Uterus (tissue), 4 donors: ENCODE measurements at places on chromosomes 2 and 18. TPM values are rescaled to one million over a fixed set of nuclear protein-coding genes. Genes with fewer than 3 reads are reported as not detected.

DNA sequence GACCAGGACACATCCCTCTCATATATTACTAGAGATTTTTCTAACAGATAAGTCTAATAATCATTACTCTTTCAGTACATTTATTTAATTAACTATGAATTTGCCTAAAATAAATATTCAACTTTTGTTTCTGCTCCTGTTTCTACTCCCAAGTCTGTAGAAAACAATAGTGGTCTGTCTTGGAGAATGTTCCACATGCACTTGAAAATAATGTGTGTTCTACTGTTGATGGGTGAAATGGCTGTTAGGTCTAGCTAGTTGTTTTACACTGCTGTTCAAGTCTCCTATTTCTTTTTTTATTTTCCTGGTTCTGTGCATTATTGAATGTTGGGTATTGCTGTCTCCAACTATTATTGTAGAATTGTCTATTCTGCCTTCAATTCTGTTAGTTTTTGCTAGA is 47.2 kb downstream of the SPOPL start:
- no peak for DNase-seq

Gene MAP3K19
- total RNA-seq = not detected

- DNase-seq = no peak
Observed at GRCh38 chr2:39408351-39409136, 28.5 kb downstream of the MAP4K3 start.

Gene PLA2R1
- 25.4 TPM for total RNA-seq

GRCh38 chr2:69053416-69053965 is 40.5 kb downstream of the ANTXR1 start:
- DNase-seq = no peak

Gene ABCG8
- not detected for total RNA-seq

GRCh38 chr18:76615065-76615733 is 120.2 kb upstream of the ZNF516 start:
- no peak for DNase-seq

DNA sequence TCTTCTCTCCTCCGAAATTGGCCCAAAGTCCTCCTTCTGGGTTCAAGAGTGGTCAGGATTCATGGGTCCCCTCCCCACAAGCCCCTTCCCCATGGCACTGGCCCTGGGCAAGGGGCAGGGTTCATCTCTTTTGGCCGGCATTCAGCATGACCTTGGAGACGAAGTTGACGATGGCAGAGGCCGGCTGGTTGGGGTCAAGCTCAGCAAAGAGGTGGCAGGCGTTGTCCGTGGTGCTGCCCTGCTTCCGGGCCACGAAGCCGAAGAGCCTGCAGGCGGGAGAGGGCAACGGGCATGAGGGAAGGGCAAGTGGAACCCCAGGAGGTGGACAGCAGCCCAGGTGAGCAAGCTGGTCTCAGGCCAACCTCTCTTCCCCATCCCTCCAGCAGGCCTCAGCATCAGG is 198.5 kb downstream of the TNS1 start:
- DNase-seq = peak; percentile 25

Gene IL18RAP
- total RNA-seq = 0.51 TPM

GRCh38 chr2:153059338-153060052 is 341.1 kb downstream of the ARL6IP6 start:
- DNase-seq = no peak

DNA sequence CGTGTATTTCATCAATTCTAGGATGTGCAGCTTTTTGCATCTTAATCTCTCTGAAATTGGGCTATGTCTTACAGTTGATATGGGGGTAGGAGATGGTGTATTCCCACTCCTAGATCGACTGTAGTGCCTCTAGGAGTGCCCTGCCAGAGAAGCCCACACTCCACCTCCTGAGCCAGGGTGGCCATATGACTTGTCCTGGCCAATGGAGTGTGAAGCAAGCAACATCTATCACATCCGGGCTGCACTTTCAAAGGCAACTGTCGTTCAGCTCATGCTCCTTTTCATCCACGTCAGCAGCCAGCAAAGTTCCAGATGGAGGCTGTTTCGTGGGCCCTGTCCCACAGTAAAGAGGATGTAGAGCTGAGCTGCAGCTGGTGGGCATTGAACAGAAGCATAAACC is 149.4 kb upstream of the SLC1A4 start:
- no peak for DNase-seq
